Effector memory CD8-positive, alpha-beta T cell (primary cell): ENCODE measurements at places on chromosomes 2 and 18.

DNA sequence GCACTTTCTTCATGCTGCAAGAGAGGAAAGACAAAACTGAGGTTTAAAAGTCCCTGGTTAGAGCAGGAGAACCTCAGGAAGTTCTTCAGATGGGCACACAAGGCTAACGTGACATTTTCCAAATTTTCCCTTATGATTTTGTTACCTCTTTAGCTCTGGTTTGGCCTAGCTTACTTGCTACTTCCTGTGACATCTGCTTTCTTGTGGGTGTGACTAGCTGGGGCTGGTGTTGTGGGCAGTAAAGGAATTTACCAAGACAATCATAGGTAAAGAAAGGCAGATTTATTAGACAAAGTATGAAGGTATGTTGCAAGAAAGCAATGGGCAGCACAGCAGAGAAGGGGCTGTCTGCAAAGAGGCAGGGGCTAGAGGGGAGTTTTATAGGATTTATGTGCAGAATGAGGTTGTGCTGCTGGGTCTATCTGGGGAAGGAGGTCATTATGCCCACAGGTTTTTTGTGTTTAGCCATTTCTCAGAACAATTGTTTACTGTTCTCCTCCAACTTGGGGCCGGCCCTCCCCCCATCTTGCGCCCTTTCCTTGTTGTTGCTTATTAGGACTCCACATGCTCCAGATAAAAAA, 6.7 kb upstream of the TNP1 start:
- H3K27me3 ChIP-seq: peaks cover 14% of the 10 kb centered on the region
- DNase-seq: no peak
- no peak overlapping the region for H3K27ac ChIP-seq
- H3K4me3 ChIP-seq: no peak overlapping the region

DNA sequence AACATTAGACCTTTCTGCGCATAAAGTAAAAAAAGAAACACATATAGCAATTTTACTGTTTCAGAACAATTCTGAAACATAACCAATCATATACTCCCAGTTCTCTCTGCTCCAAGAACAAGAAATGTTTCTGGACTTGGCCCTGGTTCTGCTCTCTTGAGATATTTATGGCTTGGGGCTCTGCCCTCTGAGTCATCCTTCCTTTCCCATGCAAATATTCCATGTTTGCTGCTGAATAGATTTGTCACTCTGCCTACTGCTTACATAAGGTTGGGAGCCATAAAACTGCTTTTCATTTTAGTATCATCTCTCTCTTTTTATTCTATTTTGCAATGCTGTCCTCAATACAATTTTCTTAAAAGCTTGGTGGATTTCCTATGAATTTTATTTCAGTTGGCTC, 499.6 kb upstream of the ACVR2A start:
- no peak overlapping the region for H3K4me3 ChIP-seq
- no peak overlapping the region for H3K27ac ChIP-seq
- H3K36me3 ChIP-seq: no peaks in the 10 kb centered on the region
- no peak for DNase-seq
- no peaks in the 10 kb centered on the region for H3K27me3 ChIP-seq
- no peaks in the 10 kb centered on the region for H3K4me1 ChIP-seq

DNA sequence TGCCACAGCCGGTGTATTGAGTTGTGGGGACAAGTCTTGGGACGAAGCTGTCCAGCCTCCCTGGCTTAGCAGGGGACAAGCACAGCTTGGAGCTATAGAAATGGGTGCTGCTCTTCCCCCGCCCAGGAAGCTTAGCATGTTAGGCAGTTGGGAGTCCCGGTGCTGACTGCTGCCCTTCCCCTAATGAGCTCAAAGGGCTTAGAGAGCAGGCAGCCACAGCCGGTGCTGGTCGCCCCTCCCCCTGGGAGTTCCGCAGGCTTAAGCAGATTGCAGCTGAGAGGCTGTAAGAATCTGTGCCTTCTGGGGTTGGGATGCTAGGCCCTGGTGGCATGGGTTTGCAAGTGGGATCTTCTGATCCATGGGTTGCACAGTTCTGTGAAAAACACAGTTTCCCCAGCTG, 237.3 kb downstream of the DCDC2C start:
- H3K27ac ChIP-seq: no peak overlapping the region
- no peak for DNase-seq
- H3K4me3 ChIP-seq: no peak overlapping the region
- no peaks in the 10 kb centered on the region for H3K4me1 ChIP-seq

GRCh38 chr2:191855382-191855781, 8.5 kb upstream of the CAVIN2 start:
- DNase-seq: no peak
- no peaks in the 10 kb centered on the region for H3K4me1 ChIP-seq
- H3K36me3 ChIP-seq: no peaks in the 10 kb centered on the region
- no peak overlapping the region for H3K27ac ChIP-seq

DNA sequence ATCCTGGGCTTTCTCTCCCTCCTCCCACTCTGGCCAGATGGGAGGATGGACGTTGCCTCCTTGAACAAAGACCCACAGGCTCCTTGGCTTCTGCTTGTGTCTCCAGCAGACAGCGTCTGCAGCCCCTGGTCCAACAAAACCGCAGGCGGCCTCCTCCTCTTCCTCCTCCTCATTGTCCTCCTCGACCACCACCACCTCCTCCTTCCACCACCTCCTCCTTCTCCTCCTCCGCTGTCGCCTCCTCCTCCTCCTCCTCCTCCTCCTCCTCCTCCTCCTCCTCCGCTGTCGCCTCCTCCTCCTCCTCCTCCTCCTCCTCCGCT, 45.7 kb upstream of the ALPP start:
- H3K4me1 ChIP-seq: no peaks in the 10 kb centered on the region
- H3K4me3 ChIP-seq: no peak overlapping the region
- no peak for DNase-seq
- no peaks in the 10 kb centered on the region for H3K36me3 ChIP-seq

DNA sequence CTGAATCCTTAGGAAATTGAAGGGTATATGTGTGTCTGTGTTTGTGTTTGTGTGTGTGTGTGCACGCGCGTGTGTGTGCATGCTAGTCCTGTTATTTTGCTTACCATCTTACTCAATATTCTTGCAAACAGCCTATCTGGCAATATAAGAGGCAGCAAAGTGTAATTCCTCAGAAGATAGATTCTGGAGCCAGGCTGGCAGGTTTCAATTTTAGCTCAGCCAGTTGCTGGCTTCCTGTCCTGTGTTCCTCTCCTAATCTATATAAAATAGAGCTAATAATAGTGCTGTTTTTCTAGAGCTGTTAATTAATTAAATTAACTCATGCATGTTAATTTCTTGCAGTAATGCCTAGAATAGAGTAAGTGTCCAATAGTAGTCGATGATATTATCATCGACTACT, 256.2 kb downstream of the PIK3C3 start:
- no peaks in the 10 kb centered on the region for H3K36me3 ChIP-seq
- H3K4me3 ChIP-seq: no peak overlapping the region
- no peak for DNase-seq
- H3K4me1 ChIP-seq: no peaks in the 10 kb centered on the region

GRCh38 chr2:188678882-188679281, 295.3 kb upstream of the COL3A1 start:
- H3K27ac ChIP-seq: no peak overlapping the region
- H3K27me3 ChIP-seq: no peaks in the 10 kb centered on the region
- H3K4me1 ChIP-seq: no peaks in the 10 kb centered on the region
- peaks cover 3% of the 10 kb centered on the region for H3K36me3 ChIP-seq
- no peak for DNase-seq

GRCh38 chr18:67514901-67515540, 1.5 kb downstream of the DSEL start:
- peaks cover 20% of the 10 kb centered on the region for H3K4me1 ChIP-seq
- peaks cover 5% of the 10 kb centered on the region for H3K36me3 ChIP-seq
- peak overlapping the region; percentile 55 for H3K27ac ChIP-seq
- DNase-seq: no peak
- peak overlapping the region; percentile 87 for H3K4me3 ChIP-seq
- no peaks in the 10 kb centered on the region for H3K27me3 ChIP-seq

DNA sequence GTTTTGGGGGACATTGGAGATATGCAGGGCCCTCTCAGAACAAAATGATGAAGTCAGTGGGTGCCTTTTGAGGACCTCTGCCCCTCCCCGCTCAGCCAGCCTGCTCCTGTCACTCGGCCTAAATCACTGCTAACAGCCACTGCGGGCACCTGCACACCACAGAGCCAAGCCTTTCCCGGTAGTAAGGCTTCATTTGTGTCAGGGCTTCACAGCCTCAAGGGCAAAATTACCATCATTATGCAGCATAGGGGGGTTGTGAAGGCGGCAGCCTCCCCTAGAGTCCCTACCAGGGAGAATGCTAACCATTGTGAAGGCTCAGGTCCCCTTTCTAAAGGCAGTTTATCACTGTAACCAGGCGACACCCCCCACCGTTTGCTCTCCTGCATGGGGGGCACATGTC, 519.8 kb upstream of the MYT1L start:
- no peak overlapping the region for H3K4me3 ChIP-seq
- H3K36me3 ChIP-seq: no peaks in the 10 kb centered on the region
- DNase-seq: no peak
- no peaks in the 10 kb centered on the region for H3K4me1 ChIP-seq
- no peaks in the 10 kb centered on the region for H3K27me3 ChIP-seq
- no peak overlapping the region for H3K27ac ChIP-seq

GRCh38 chr2:240711296-240711695, 19.6 kb downstream of the AQP12A start:
- H3K27ac ChIP-seq: no peak overlapping the region
- H3K36me3 ChIP-seq: no peaks in the 10 kb centered on the region
- no peak for DNase-seq
- peaks cover 25% of the 10 kb centered on the region for H3K27me3 ChIP-seq
- H3K4me1 ChIP-seq: no peaks in the 10 kb centered on the region

- no peak overlapping the region for H3K4me3 ChIP-seq
- H3K4me1 ChIP-seq: peaks cover 12% of the 10 kb centered on the region
- H3K36me3 ChIP-seq: no peaks in the 10 kb centered on the region
Measured at GRCh38 chr18:23825496-23825895, 136.2 kb downstream of the LAMA3 start.

- H3K36me3 ChIP-seq: no peaks in the 10 kb centered on the region
- no peak overlapping the region for H3K27ac ChIP-seq
- H3K4me3 ChIP-seq: no peak overlapping the region
- no peak for DNase-seq
- no peaks in the 10 kb centered on the region for H3K4me1 ChIP-seq
Measured at GRCh38 chr2:99737537-99737936, 247.7 kb upstream of the REV1 start.

- H3K36me3 ChIP-seq: no peaks in the 10 kb centered on the region
- no peak overlapping the region for H3K4me3 ChIP-seq
- H3K27me3 ChIP-seq: no peaks in the 10 kb centered on the region
Measured at GRCh38 chr2:22904126-22904684, 480.8 kb upstream of the KLHL29 start.

DNA sequence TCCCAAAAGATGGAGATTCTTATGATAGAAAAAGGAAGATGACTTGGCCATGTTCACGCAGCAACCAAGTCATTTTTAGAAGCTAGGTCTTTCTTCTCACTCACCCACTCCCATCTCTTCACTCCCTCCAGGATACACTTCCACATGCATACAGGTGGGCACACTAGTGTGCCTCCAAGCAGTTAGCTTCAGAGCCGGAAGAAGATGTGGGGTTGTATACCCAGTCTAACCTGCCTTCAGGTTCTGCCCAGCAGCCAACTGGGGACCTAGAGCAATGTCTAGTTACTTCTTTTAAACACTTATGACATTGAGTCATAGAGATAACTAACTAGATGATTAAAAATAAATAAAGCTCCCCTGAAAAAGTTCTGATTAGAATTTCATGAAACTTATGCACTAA, 21.8 kb upstream of the TANK start:
- DNase-seq: peak; percentile 29
- H3K27me3 ChIP-seq: no peaks in the 10 kb centered on the region
- peaks cover 48% of the 10 kb centered on the region for H3K4me1 ChIP-seq
- H3K36me3 ChIP-seq: peaks cover 21% of the 10 kb centered on the region
- H3K27ac ChIP-seq: peak overlapping the region; percentile 97

GRCh38 chr2:216281876-216282275, 90.4 kb downstream of the MARCHF4 start:
- no peak for DNase-seq
- peaks cover 3% of the 10 kb centered on the region for H3K4me1 ChIP-seq
- no peak overlapping the region for H3K27ac ChIP-seq
- no peak overlapping the region for H3K4me3 ChIP-seq
- peaks cover 2% of the 10 kb centered on the region for H3K36me3 ChIP-seq
- H3K27me3 ChIP-seq: peaks cover 21% of the 10 kb centered on the region

DNA sequence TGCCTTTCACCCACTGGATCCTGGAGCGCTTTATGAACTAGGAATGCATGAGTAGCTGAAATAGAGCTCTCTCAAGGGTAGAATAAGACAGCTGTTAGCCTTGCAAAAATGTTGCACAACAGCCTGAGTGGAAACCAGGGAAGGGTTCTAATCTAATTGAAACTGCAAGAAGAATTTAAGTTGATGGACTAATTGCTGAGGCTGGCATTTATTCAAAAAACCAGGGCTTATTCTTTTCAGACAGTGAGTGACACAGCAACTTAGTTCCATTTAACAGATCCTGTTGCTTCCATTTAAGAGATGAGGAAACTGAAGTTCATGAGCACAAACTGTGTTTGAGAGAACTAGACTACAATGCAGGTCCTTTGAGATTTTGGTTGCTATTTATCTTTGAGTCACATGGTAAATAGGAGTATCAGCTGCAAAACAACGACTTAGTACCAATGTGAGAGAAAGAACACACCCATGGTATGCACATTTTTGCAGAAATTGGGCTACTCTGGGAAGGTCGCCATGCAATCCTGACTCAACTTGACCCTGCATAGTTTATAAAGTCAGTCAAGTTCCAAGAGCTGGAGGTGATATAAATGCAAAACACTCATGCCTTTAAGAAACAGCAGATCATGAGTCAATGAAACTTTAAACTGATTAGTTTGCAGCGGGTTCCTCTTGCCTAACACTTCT, 76.4 kb upstream of the PARD3B start:
- no peak for DNase-seq
- no peak overlapping the region for H3K4me3 ChIP-seq
- no peaks in the 10 kb centered on the region for H3K4me1 ChIP-seq
- H3K27me3 ChIP-seq: no peaks in the 10 kb centered on the region
- H3K36me3 ChIP-seq: peaks cover 2% of the 10 kb centered on the region

- no peak overlapping the region for H3K4me3 ChIP-seq
- no peak for DNase-seq
- no peak overlapping the region for H3K27ac ChIP-seq
- peaks cover 9% of the 10 kb centered on the region for H3K4me1 ChIP-seq
- no peaks in the 10 kb centered on the region for H3K27me3 ChIP-seq
- H3K36me3 ChIP-seq: no peaks in the 10 kb centered on the region
Measured at GRCh38 chr2:101976891-101977290, 14.9 kb upstream of the IL1R2 start.
